Renal pelvis (tissue), 12 donors: ENCODE measurements at places on chromosomes 12 and 14.

DNA sequence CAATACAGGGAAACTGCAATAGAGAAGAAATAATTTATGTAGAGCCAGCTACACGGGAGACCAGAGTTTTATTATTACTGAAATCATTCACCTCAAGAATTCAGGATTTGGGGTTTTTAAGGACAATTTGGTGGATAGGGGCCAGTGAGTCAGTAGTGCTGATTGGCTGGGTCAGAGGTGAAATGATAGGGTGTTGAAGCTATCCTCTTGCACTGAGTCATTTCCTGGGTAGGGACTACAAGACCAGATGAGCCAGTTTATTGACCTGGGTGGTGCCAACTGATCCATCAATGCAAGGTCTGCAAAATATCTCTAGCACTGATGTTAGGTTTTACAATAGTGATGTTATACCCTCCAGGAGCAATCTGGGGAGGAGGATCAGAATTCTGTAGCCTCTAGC is 486.3 kb downstream of the LRIG3 start:
- DNase-seq: no peak

DNA sequence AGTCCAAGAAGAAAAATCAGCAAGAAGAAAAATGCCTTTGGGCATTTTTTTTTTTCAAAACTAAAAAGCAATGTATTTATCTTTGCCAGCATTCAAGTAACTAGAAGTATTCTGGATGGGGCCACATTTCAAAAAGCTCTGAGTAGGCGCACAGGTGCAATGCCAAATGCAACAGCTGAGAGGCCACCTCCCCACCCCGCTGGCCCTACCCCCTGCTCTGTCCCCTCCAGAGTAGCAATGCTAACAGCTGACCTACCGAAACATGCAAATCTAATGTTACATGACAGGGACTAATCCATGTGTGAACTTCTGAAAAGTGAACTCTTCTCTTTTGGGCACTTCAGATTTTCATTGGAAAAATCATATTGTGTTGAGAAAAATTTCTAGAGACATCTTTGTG is 153.7 kb upstream of the SLC38A2 start:
- DNase-seq: no peak

GRCh38 chr14:102885737-102886447 is 36.6 kb upstream of the AMN start:
- no peak for DNase-seq

GRCh38 chr12:33313476-33313875 is 126.1 kb downstream of the SYT10 start:
- DNase-seq: no peak

DNA sequence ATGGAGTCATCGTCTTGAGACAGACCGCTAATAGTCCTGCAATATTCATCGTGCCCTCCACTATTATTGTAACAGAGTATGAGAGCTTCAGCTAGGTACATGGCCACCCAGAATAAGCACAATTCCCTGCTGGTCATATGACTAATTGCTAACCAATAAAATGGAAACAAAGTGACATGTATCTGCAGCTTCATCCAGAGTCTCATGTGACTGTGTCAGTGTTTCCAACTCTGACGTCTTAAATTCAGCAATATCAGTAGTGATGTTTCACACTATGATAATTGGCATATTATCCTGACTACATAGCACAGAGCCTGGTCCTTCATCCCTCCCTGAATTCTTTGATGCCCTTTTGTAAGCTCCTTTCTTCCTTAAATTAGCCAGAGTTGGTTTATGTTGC is 167.4 kb downstream of the RPS29 start:
- no peak for DNase-seq

DNA sequence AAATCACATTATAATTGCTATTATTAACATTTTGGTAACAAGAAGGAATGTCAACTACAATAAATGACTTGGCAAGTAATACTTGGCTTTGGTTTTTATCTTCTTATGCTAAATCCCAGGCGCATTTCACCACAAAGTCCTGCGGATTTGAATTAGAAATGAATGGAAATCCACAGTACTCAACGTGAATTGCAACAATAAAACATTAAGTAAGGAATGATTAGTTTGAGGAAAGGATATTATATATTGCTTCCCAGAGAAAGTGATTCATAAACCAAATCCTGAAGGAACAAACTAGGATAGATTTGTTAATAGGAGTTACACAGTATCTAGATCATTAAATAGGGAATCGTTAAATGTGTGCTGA is 1089.7 kb downstream of the TRHDE start:
- no peak for DNase-seq

- DNase-seq: no peak
These were observed 49.7 kb downstream of the JAG2 start for GRCh38 chr14:105118646-105119407.

DNA sequence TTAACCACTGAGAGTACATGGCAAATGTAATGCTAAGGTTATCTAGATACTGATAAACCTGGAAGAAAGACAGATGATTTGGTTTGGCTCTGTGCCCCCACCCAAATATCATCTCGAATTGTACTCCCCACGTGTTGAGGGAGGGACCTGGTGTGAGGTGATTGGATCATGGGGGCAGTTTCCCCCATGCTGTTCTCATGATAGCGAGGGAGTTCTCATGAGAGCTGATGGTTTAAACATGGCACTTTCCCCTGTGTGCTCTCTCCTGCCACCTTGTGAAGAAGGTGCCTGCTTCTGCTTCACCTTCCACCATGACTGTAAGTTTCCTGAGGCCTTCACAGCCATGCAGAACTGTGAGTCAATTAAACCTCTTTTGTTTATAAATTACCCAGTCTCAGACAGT is 14.2 kb downstream of the NOXRED1 start:
- DNase-seq: no peak

DNA sequence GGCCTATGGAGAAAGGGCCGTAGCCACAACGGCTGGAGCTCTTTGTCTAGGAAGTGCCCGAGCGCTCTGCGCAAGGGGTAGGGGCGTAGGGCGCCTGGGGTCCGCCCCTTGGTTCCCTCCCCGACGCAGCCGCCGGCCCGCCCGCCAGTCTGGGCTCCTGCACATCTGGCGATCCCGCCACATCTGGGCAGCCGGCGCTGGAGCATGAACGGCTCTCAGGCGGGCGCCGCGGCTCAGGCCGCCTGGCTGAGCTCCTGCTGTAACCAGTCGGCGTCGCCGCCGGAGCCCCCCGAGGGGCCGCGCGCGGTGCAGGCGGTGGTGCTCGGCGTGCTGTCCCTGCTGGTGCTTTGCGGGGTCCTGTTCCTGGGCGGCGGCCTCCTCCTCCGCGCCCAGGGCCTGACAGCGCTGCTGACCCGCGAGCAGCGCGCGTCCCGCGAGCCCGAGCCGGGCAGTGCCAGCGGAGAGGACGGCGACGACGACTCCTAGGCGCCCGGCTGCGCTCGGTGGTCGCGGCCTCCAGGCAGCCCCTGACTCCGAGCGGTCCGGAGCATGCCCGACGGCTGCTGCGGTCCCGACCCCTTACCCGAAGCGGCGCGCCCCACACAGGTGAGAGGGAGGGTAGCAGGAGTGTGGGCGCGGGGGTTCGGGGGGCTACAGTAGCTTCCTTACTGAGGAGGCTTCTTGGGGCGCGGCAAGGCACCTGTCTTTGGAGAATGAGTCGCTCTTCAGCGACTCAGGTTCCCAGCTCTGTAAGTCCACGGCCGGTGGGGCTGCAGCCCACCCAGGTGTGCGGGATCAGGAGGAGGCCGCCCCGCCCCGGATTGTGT is at the start of gene SMIM41:
SMIM41 (plus strand) TSS at position 129 of the 827 bp plus-strand sequence; CDS start at position 205, 76 bp downstream.
- no peak for DNase-seq

- no peak for DNase-seq
These were observed 6.3 kb downstream of the MGAT4C start for GRCh38 chr12:86249851-86250250.

DNA sequence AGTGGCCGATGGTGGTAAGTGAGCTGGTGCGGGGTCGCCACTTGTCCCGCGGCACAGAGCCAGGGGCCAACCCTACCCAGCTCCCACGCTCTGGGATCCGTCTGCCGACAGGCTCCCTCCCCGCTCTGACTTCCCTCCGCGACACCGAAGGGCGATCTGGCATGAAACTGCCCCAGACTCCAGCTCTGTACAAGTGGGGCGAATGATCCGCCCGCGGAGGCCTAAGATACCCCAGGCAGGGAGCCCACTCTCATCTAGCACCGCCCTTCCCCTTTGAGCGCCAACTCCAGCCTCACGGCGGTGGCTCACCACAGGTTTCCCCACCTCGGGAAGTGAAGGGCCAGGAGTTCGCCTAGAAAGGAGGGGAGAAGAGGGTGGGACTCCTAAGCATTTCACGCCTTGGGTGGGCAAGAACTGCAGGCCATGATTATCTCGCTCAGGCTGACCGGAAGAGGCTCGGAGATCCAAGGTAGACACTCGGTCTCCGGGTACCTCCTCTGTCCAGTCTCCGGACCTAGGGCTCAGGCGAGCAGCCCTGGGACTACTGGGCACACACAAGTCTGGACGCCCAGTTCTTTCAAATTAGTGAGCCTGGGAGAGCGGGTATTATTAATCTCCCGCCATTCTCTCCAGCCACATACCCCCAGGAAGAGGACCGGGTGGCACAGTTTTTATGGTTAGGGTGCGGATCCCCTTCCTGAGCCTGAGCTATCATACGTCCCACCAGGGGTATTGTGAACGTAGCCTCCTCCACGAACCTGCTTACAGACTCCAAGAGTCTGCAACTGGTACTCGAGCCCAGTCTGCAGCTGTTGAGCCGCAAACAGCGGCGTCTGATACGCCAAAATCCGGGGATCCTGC is 849 bp downstream of the WNT1 start:
- DNase-seq: no peak

- no peak for DNase-seq
These were observed 627 bp downstream of the CPM start for GRCh38 chr12:68932128-68932960.

GRCh38 chr14:68815298-68816182 is 22.7 kb upstream of the ZFP36L1 start:
- no peak for DNase-seq

DNA sequence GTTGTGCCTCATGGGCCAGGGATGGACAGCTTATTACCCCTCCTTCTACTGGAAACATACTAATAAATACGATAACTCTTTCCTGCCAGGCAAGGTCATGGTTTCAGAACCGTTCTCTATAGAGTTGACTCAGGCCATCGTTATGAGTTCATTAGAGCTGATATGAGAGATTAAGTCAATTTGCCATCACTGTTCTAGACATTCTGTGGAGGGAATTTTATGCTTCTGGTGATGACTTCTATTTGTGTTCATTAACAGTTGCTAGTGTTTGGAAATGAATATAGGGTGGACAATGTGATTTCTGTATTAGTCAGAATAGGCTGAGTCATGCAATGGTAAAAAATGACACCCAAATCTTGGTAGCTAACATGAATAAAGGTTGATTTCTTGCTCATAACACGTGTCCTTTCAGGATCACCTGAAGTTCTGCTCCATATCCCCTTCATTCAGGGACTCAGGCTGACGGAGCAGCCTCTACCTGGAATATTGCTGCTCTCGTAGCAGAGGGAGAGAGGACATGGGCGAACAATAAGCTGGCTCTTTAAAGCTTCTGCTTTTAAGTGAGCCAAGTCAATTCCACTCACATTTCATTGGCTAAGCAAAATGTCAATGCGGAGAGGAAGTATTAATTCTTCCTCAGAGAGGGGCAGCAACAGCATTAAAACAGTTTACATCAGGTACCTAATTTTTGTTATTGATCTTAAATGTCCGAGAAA is 18.5 kb upstream of the TBPL2 start:
- no peak for DNase-seq

DNA sequence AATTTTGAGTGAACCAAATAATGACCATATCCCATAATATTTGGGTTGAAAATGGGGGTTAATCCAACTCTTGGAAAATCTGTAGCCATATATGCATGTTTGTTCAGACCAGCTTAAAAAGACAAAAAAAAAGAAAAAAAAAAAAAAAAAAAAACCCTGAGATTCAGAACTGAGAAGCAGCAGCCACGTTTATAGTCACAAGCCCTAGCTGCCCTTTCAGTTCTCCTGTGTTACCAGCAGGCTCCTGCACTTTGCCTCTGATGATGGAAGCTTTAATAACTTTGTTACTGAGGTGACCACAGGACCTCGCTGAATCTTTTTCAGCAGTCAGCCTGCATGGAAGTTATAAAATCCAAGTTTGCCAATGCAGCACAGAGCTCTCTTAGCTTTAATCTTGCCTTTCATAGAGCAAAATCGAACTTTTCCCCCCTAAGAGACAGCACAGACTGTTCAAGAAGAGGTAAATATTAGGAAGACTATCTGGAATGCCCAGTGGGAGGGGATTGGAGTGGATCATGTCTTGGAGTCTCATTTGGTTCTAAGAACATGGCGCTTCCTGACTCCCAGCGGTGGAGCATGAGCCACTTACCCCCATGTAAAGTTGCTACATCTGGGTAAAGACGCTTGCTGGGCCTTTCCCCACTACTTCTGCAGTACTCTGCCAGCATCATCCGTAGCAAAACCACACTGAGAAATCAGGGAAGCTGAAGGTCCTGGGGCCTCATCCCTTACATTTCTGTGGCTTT is 20.6 kb downstream of the GNG2 start:
- DNase-seq: no peak

DNA sequence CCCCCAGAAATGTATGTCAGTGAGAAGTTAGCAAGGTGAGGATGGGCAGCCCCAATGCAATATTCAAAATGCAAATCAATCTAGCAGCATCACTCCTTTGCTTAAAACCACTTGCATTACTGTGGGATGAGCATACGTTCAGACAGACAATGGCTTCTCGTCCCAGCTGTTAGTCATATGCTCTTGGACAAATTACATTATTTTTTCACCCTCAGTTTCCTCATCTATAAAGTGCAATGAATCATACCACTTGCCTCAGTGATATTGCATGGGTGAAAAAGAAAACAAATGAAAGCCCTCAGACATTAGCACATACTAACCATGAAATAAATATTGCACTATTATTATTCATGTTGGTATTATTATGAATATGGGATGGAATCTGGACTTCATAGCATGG is 132.3 kb downstream of the C12orf75 start:
- DNase-seq: no peak

- peak; percentile 91 for DNase-seq
These were observed 20.4 kb upstream of the ATP5MC2 start for GRCh38 chr12:53696285-53696654.

- peak; percentile 45 for DNase-seq
These were observed 167.3 kb downstream of the DACT1 start for GRCh38 chr14:58805057-58805456.

- DNase-seq: no peak
These were observed 96.0 kb downstream of the RPAP3 start for GRCh38 chr12:47609806-47610205.

GRCh38 chr12:3601461-3602150 is 110.6 kb downstream of the PRMT8 start:
- no peak for DNase-seq

- DNase-seq: no peak
These were observed 3.0 kb downstream of the MIS18BP1 start for GRCh38 chr14:45249856-45250575.

- DNase-seq: no peak
These were observed 32.8 kb downstream of the CCDC91 start for GRCh38 chr12:28223025-28223554.
